ENCODE measurements at places on chromosomes 6 and 20.

GRCh38 chr20:22402550-22402949, 181.8 kb downstream of the FOXA2 start:
- DNase-seq: peak; percentile 67

DNA sequence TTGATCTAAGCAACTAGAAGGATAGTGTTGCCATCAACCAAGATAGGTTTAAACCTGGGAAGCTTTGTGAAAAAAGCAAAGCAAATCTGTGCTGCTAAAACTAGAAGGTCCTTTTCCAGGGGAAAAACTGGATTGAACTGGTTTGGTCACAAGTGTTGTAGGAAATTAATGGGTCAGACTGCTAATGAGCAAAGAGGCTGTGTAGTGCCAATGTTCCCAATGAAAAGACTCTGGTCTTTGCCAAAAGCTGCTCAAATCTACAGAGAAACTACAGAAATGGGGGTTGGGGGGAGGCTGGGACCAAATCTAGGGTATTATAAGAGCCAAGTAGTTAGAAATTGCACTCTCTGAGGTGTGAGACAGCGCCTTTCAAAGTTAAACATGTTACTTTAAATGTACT, 85.0 kb downstream of the PLCG1 start:
- no peak for DNase-seq

- no peak for DNase-seq
Observed at GRCh38 chr6:65569505-65569904, 137.5 kb downstream of the EYS start.

DNA sequence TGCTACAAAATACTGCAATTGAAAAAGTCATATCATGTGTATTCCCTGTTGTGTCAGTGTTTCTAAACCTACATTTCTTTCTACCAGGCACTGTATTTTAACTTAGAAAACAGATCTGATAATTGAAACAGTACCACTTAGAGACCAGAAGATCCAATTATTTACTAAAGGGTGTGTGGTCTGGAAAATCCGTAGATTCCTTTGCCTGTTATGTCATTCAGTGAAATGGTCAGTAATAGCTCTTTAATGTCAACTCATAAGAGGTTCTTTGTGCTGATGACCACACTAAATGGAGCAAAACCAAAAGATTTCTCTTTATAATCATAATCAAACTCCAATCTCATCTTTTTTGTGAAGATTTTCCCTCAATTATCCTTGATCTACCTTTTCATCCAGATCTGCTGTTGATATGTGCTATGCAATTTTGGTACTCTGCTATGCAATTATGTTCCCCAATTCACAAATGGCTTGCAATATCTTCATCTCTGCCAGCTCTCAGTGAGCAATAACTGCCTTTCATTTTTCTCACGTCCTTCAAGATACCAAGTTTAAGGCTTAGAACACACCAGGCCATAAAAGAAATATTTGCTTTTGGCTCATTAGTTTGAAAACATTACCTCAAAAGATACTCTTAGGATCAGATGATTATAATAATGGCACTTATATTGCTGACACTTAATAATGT, 165.5 kb downstream of the MOXD1 start:
- no peak for DNase-seq

DNA sequence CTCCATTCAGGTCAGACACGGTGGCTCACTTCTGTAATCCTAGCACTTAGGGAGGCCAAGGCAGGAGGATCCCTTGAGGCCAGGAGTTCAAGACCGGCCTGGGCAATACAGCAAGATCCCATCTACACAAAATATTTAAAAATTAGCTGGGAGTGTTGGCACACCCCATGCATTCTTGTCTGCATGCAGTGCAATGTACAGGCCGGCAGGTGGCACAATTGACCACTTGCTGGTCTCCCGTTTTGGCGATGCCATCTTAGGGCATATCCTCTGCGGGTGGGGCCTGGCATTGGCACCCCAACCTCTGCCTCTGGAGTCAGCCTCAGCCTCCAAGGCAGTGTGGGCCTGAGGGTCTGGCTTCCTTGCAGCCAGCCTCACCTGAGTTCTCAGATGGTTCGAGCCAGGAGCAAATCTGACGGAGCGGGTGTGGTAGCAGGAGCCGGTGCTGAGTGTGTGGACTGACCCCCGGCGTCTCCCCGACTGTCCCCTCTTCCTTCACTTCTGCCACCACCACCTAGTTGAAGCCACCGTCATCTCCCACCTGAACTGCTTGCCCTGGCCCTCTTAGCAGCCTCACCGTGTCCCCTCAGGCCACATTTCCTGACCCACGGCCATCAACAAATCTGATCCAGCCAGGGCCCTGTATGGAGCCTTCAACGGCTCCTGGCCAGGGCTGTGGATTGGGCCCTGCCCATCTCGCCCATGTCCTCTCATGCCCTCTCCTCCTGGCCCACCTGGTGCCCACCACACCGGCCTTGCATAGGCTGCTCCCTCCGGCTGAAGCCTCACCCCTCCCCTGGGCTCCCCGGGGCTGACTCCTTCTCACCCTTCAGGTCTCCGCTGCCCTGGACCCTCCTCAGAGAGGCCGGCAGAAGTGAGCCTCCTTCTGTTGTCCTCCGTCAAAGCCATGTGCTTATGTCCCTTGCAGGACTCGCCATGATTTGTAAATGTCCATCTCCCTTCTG, 44.0 kb downstream of the EFCAB8 start:
- no peak for DNase-seq

DNA sequence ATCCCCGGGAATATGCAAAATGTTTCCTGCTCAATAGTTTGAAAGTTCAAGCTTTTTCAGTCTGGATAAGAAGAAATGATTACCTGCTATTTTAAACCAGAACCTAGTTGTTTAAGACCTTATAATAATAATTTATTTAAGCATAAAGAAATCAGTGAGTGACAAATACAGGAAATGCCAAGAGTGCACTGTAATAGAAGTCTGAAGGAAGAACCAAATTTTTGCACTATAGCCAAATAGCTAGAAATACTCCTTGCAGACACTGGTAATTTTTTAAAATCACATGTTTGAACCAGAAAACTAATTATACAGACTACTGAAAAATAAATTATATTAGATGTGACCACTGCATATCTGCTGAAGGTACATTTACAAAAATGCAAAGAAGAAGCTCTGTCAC, 93.2 kb downstream of the MMS22L start:
- DNase-seq: no peak

DNA sequence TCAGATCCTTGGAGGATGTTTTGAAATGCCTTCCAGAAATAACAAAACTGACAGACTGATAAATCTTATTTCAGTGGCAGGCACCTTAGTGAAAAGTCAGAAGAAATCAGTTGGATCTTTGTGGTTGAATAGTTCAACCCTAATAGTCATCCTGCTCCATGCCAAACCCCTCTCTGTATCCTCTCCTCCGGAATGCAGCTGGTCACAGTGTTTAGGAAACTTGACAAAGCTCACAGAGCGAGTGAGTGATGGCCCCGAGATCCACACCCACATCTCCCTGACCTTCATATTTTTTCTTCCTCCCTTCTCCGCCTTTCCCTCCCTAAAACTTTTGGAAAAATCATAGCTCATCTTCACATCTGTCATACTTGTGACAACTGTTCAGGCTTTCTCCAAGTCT, 464.8 kb upstream of the CDH4 start:
- no peak for DNase-seq

- DNase-seq: no peak
Observed at GRCh38 chr6:168495133-168495532, 54.1 kb downstream of the SMOC2 start.

- no peak for DNase-seq
Observed at GRCh38 chr6:123875784-123876183, 72.1 kb downstream of the NKAIN2 start.

GRCh38 chr6:452301-453067, 60.9 kb downstream of the IRF4 start:
- no peak for DNase-seq

DNA sequence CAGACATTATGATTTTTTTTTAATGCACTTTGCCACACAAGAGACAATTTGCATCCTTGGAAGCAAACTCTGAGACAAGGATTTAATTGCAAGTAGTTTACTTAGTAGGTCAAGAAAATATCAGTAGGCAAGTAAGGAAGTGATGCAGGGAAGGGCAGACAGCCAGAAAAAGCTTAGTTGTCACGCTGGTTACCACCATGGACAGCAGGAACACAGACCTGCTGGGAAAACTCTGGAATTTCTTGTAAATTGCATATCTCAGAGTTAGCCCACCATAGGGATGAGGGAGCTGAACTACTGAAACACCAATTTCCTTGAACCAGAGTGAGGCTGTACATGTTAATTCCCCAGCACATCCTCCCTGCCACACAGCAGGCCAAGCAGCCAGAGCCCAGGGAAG, 92.7 kb downstream of the L3MBTL3 start:
- DNase-seq: no peak

DNA sequence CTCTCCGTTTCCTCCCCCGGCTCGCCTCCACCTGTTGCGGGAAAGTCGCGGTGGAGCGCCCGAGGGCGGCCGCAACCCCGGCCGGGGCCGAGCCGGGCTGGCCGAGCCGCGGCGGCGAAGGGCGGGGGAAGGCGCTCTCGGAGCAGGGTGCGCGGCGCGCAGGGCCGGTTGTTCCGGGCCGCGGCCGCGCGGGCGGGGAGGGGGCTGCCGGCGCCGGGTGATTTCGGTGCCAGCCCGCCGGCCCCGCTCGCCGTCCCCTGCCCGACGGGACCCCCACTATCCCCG, 235 bp downstream of the MAP7 start:
- no peak for DNase-seq

DNA sequence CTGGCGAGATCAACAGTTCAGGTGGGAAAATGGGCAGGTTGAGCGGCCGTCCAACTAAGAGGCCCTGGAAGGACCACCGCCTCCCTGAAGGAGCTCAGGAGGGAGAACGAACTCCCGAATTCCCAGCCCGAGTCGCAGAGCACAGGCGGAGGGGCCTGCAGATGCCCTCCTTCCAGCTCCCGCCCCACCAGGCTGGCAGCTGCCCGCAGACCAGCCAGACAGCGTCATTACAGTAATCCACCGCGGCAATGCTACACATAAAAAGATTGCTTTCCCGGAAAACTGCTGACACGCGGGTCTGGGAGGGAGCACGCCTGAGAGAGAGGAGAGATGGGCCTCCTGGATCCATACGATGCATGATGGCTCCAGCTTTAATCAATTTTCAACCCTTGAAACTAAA, 30.5 kb upstream of the SLCO4A1 start:
- no peak for DNase-seq

DNA sequence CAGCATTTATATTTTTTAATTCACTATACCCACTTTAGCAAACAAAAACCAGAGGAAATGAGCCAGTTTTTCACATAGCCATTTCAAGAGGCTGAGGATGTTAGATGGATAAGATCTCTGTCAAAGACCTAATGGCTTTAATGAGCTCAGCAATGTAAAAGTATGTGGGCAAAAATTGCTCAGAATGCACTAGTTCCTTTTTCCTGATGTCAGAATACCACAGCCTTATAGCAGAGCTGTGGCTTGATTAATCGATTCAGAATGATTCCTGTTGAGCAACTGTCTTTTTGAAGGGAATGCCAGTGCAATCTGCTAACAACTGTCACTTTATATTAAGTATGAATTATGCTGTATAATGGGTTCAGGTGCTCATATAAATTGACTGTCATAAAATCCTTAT, 100.6 kb upstream of the HIVEP1 start:
- no peak for DNase-seq

DNA sequence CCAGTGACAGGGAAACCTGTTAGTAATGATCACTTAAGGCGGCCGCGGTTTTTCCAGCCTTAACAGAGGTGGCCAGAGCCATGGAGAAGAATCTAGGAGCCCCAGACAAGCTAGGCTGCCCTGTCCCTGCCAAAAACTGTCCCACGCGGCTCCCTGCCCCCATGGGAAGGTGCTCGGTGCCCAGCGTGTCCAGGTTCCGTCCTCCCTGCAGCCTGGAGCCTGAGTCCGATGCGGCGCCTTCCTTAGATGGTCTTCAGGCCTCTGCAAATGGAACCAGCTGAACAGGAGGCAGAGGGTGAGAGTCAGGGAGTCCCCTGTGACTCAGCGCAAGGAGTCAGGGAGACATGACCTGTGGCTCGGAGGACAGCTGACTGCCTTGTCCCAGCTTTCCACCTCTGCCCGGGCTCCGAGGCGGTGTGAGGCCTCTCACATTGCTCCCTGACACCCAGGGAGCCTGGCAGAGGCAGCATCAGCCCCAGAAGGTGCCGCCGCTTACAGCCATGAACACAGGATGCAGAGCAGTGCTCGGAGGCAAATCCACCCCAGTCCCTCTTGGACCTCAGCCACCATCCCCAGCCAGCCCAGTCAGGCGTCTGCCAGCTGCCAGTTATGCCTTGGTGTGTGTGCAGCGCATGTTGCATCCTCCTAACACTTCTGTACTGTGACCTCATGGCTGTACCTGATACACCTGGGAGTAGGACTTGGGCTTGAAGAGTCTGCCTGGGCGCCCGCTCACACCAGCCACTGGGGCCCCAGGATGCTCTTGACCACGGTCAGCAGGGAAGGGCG, 377.7 kb downstream of the CDH4 start:
- no peak for DNase-seq

GRCh38 chr6:170097505-170098427, 193.1 kb downstream of the DLL1 start:
- DNase-seq: no peak

DNA sequence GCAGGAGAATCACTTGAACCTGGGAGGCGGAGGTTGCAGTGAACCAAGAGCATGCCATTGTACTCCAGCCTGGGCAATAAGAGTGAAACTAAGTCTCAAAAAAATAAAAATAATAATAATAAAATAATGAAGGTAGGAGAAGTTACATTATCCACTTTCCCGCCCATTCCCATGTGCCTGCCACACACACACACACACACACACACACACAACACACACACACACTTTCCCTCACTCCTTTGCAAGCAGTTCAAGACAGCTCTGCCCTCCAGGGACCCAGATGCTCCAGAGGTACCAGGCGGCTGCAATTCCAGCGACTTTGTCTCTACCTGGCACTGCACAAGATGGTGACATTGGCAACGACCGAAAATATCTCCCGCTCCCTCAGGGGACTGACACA, 224.8 kb upstream of the JARID2 start:
- DNase-seq: no peak

DNA sequence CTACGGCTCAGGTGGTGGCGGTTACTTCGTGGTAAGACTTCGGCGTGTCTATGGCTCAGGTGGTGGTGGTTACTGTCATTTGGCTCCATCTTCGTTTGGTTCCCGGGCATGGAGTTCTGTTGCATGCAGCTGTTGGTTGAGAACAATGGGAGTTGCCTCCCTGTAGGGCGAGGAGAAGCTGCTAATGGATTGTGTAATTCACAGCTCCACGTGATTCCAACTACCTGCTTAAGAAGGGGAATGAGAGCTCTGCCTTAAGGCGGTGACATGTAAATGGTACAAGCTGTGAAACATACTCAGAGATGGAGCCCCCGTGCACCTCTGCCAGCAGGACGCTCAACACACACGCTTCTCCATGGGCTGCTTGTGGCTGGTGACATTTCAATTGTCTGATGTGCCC, 12.4 kb upstream of the DACT2 start:
- no peak for DNase-seq

DNA sequence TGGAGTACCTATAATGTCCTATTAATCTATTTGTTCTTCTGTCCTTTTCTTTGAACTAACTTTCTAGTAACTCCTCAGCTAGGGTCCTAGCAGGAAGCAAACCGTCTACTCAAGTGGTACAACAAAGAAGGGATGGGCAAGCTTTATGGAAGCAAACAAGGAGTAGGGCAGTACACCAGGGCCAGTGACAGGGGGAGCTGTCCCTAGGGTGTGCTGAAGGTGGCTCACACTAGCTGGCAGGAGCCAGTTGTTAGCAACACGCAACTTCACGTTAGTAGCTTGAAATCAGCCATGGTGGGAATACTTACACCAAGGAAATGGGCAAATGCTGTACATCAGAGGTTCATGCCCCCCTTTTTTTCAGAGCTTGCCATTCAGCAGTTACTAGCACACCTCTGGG, 74.0 kb upstream of the EYA2 start:
- no peak for DNase-seq
